ENCODE measurements at places on chromosomes 5 and 9. TPM values are rescaled to one million over a fixed set of nuclear protein-coding genes. Genes with fewer than 3 reads are reported as not detected.

Gene PCDHA11
- polyA plus RNA-seq: 0.34 TPM

DNA sequence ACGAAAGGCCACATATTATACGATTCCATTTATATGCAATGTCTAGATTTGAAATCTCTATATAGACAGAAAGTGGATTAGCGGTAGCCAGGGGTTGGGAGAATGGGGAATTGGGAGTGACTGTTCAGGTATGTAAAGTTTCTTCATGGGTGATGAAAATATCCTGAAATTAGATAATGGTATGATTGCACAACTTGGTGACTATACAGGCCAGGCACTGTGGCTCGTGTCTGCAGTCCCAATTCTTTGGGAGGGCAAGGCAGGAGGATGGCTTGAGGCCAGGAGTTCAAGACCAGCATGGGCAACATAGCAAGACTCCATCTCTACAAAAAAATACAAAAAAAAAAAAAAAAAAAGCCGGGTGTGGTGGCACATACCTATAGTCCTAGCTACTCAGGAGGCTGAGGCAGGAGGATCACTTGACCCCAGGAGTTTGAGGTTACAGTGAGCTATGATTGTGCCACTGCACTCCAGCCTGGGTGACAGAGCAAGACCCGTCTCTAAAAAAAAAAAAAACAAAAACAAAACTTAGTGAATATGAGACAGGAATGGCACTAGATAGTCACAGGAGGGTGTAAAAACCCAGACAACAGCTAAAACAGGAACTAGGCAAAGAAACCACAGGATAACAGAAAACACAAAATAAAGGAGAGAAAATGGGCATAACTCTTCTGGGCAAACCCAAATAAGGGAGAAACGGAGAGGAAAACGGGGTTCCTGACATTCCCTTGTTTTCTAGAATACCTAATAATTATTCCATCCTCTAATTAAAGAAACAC is 72.1 kb upstream of the ZNF618 start:
- no peak for DNase-seq

Gene TEX48
- polyA plus RNA-seq: not detected

- DNase-seq: no peak
These were observed 653.0 kb upstream of the RORB start for GRCh38 chr9:73844135-73844534.

DNA sequence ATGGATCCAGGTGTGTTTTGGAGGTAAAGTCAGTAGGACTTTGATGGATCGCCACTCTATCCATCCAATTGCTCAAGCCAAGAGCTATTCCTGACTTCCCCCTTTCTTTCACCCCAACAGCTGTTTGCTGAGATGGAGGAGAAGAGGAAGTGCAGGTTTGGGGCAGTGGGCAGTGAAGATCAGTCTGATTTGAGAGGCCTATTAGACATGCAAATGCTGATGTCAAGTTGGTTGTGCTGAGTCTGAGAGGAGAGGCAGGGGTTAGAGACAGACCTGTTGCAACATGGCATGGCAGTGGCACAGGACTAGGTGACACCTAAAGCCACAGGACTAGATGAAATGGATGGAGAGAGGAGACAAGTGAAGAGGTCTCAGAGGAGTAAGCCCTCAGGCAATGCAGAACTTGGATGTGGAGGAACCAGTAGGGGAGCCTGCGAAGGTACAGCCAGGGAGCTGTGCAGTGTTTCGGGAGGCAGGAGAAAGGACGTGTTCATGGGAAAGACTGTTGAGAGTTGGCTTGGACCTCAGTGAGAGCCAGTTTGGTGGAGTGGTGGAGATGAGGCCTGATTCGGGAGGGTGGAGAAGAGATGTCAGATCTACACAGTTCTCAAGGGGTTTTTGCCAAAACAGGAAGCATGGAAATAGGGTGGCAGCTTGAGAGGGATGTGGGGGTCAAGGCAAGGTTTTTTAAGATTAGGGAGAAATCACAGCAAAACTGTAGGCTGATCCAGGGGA is 175.0 kb downstream of the MACROH2A1 start:
- DNase-seq: no peak

GRCh38 chr5:139660923-139661814 is 13.0 kb downstream of the CXXC5 start:
- DNase-seq: peak; percentile 88

DNA sequence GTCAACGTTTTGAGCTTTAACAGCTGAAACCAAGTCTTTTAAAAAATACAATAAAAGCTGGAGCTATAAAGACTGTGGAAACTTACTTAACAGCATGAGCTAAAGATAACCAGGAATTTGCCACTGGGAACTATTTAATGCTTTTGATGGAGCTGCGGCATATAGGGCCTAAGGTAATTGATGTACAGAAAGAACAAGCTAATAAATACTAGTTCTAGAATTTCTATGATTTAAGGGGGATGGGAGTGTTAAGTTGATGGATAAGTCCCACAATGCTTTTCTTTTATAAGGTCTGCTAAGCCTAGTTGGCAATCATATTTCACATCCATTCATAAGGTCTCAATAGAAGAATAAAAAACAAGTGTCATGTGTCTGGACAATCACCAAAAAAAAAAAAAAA is 334.0 kb upstream of the DMAC1 start:
- DNase-seq: no peak

Gene NTNG2
- polyA plus RNA-seq: 1.1 TPM
